ENCODE measurements at places on chromosomes 11 and 22.

GRCh38 chr11:33909150-33909549 is 17.3 kb upstream of the LMO2 start:
- DNase-seq, result no peak

- DNase-seq, result no peak
Observed at GRCh38 chr11:27018902-27019529, 21.6 kb upstream of the BBOX1 start.

GRCh38 chr22:44025171-44026065 is 1.3 kb downstream of the PARVB start:
- DNase-seq, result no peak

DNA sequence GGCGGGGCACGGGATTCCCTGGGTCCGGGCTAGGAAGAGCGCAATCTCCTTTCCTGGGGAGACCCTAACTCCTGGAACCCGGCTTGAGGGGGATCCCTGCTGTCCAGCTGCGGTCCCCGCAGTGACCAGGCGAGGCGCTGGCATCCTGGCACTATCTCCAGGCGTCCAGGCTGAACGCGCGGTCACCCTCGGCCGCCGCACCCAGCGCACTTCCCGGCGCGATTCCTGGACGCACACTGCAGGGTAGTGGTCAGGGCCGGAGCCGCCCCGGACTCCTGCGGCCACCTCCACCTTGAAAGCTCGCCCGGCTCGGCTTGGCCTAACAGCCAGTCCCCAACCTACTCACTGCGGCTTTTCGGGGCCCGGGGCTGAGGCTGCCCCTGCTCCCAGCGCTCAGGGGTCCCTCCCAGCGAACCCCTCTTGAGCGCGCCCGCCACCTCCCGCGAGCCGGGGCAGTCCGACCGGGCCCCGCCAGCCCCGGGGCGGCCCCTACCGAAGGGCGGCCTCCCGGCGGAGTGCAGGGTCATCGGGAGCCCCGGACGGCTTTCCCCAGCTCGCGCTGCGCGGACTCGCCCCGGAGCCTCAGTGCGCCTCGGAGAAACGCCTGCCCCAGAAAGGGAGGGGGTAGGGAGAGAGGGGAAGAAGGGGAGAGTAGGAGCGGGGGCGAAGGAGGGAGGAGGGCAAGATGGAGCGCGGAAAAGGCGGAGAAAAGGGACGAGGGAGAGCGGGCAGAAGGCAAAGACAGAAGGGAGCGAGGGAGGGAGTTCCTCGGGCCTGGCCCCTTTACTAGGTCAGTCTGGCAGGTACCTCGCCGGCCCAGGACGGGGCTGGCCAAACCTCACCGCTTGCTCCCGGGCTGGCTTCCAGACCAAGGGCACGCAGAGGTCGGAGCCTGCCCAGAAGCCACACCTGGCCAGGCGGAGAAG is 1.0 kb downstream of the POU2AF3 start:
- no peak for DNase-seq

GRCh38 chr11:11555208-11555607 is 66.6 kb downstream of the GALNT18 start:
- no peak for DNase-seq

- no peak for DNase-seq
Observed at GRCh38 chr11:10272132-10272531, 21.9 kb downstream of the SBF2 start.

DNA sequence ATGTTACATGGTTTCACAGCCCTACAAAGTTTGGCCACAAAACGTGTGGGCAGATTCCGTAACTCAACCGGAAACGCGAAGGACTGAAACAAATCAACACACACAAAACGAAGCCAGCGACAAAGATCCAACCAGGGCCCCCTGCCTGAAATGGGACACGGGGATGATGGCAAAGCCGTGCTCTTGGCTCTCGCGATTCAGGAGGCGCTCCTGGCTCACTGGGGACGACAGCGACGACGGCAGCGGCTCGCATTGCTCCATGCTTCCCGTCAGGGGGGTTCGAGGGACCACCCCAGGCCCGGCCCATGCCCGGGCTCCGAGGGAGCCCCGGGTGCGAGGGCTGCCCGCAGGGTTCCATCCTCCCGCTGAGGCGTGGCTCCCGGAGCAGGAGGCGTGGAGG is 4786.8 kb upstream of the OR11H1 start:
- no peak for DNase-seq

DNA sequence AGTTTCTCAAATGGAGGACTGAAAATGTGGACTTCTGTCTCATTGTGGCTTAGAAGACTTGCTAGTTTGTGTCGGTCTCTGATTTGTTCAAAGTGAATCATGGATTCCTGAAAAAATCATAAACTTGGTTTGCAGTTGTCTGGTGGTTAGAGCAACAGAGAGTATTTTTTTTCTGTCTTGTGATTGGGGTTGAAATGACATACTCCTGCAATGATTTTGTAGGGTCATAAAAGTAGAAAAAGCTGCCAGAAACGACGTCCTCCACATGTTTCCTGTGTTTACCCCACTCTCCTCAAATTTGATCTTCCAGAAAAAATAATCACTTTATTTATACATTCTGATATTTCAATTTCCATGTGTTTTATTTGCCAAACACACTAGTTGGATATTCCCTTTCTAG is 219.2 kb upstream of the PGR start:
- DNase-seq, result no peak

- DNase-seq, result no peak
Observed at GRCh38 chr11:68549789-68550484, 89.4 kb downstream of the PPP6R3 start.

GRCh38 chr11:43746670-43747069 is 66.1 kb downstream of the HSD17B12 start:
- no peak for DNase-seq

DNA sequence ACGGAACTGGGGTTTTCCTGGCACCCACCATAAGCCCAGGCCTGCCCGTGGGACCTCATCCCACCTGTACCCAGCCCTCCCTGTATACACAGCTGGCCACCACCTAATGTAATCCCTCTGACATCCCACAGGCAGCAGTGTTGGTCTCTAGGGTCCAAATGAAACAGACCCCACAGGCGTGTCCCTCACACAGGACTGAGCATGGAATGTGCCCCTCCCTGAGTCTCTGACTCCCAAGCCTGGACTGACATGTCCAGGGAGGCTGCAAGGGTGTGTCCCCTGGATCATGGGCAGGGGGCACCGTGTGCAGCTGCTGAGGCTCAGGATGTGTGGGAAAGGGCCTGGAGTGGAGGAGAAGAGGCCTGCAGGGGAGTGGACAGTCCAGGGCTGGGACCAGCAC is 50.6 kb upstream of the PPARA start:
- DNase-seq, result no peak

DNA sequence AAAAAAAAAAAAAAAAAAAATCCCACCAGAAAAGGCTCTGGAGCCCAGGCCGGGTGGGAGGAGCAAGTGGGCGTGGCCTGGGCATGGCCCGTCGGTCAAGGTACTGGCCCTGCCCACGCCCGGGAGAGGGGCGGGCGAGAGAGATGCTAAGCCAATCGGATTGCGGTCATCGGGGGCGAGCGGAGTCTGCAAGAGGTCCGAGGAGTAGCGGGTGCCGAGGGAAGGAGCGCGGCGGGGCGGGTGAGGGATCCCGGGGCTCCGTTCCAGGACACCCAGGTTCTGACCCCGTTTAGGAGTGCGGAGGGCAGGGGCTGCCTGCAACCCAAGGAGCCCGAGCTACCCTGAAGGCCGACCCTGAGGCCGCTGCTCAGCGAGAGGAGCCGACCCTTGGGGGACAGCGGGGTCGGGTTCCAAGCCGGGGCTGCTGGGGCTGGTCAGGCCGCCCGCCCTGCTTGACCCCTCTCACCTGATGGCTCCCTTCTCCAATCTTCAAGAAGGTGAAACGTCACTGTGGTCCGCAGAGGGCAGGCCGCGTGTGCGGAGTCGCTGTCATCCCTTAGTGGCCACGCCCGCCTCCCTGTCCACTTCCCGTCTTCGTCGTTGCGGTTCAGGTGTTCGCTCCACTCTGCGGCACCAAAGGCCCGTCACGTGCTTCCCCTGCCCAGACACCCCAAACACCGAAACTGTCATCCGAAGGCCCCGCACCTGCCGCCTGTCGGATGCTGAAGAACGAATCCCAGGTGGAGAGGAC is 11.1 kb upstream of the TAB1 start:
- DNase-seq, result peak; percentile 51

- DNase-seq, result no peak
Observed at GRCh38 chr22:31957970-31958594, 13.7 kb downstream of the YWHAH start.

GRCh38 chr11:34126959-34127848 is 21.8 kb downstream of the NAT10 start:
- DNase-seq, result no peak

DNA sequence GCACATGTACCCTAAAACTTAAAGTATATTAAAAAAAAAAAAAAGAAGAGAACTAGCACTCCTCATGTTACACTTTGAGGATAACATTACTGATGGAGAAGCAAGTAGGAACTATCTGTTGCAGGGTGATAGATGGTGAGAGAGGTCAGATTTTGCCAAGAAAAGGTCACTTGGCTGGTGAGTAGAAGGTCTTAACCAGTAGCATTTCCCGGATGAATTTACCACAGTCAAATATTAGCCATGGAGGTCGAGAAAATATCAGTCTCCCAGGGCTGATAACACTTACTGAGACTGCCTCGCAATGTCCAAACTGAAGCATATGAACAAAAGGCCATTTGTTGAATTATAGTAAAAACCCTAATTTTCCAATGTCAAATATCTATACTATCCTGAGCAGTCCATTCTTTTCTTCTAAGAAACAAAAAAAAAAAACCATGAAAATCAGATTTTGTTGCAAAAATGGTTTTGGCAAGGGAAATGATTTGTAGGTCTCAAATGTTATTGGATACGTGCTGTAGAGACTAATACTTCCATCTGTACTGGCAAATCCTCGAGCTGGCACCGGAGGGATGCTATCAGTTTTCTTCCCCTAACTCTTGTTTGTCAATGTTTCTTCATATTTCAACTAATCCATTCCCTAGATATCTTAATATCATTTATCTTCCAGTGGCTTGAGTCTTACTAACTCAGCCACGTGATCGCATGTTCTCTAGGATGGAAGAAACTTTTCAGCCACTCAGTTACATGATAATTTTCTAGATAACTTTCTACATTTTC is 14.5 kb upstream of the BBOX1 start:
- no peak for DNase-seq

- DNase-seq, result no peak
Observed at GRCh38 chr11:45058647-45058950, 87.8 kb upstream of the PRDM11 start.

DNA sequence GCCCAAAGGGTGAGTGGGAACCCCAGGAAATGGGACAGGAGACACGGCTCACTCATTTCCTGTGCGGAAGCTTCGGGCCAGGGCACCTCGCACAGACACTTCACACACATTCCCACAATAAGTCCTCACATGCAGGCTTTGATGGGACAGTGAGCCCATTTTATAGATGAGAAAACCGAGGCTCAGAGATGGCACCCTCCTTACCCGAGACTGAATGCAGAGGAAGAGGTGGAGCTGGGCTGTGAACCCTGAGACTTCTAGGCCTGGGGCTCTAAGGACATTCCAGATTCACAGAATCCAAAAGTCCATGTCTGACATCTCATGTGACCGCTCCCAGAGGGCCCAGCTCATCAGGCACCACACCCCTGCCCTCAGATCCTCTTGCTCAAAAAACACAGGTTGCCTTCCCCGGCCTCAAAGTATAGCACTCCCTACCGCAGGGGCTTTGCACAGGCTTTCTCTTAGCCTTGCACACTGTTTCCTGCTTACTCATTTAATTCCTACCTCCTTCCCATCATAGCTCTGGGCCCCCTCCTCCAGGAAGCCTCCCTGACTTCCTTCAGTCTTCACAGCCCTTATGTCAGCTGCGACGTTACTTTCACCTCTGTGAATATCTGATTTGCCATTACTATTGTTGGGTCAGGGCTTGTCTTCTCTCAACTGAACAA is 57.1 kb upstream of the TCF20 start:
- DNase-seq, result no peak
